Ascending aorta (tissue), 2 donors: ENCODE measurements at places on chromosomes 12 and 14. TPM values are rescaled to one million over a fixed set of nuclear protein-coding genes. Genes with fewer than 3 reads are reported as not detected.
A peak's percentile ranks its signal among the peaks of the same experiment; 100 is the strongest.

DTX1 gene
- total RNA-seq: 4.5 TPM

PIP4K2C gene
- 153 TPM for total RNA-seq

RNF212B gene
- total RNA-seq: not detected

C14orf180 gene
- 0.21 TPM for total RNA-seq

CLEC1B gene
- not detected for total RNA-seq

DIO3 gene
- total RNA-seq: not detected

KRT79 gene
- not detected for total RNA-seq

SLC10A1 gene
- not detected for total RNA-seq

- no peaks in the 10 kb centered on the region for H3K27me3 ChIP-seq
- H3K27ac ChIP-seq: no peak overlapping the region
- DNase-seq: no peak
- H3K4me1 ChIP-seq: no peaks in the 10 kb centered on the region
- no peaks in the 10 kb centered on the region for H3K36me3 ChIP-seq
These were observed 10.1 kb downstream of the FOXG1 start for GRCh38 chr14:28776482-28777266.

DNA sequence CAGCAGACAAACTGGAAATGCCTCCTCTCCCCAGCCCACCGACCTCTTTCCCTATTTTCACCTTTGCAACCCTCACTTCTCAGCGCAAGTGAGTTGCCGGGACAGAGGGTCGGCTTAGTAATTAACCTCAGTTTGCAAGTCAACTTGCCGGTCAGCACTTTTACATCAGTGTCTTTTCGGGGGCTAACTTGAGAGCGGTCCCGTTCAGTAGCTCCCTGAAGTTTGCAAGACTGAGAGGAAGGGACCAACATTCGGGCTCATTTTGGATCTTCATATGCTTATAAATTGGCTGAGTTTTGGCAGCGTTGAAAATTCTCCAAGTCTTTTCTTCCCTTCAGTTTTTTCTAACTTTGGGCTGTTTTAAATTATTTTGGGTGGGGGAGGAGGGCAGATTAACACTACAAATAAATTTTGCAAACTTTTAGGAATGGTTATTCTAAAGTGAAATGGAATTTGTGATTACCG is 846 bp downstream of the BRMS1L start:
- H3K27me3 ChIP-seq: no peaks in the 10 kb centered on the region
- DNase-seq: no peak
- peak overlapping the region; percentile 90 for H3K4me3 ChIP-seq
- H3K27ac ChIP-seq: peak overlapping the region; percentile 98
- peaks cover 8% of the 10 kb centered on the region for H3K36me3 ChIP-seq

- no peak overlapping the region for H3K27ac ChIP-seq
- H3K4me3 ChIP-seq: no peak overlapping the region
- no peak for DNase-seq
- no peaks in the 10 kb centered on the region for H3K27me3 ChIP-seq
- H3K4me1 ChIP-seq: peaks cover 2% of the 10 kb centered on the region
- no peaks in the 10 kb centered on the region for H3K36me3 ChIP-seq
These were observed 86.8 kb upstream of the ARHGAP5 start for GRCh38 chr14:31990183-31990857.

DNA sequence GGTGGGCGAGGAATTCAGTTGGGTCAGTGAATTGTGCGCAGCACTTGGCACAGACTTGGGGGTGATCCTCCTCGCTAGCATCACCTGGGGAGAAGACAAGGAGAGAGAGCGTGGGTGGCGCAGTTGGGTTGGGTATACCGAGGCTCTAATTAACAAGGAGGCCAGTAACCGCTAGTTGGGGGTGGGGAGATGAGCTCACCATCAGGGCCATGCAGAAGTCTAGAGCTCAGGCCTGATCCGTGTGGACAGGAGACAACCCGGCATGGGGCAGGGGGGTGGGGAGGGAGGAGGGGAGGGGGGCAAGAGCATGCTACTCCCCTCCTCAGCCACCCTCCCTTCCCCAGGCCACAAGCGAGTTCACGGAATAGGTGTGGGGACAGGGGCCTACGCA is 580 bp downstream of the SALL2 start:
- H3K27ac ChIP-seq: peak overlapping the region; percentile 67
- DNase-seq: no peak
- peaks cover 4% of the 10 kb centered on the region for H3K4me1 ChIP-seq
- H3K4me3 ChIP-seq: peak overlapping the region; percentile 59

DNA sequence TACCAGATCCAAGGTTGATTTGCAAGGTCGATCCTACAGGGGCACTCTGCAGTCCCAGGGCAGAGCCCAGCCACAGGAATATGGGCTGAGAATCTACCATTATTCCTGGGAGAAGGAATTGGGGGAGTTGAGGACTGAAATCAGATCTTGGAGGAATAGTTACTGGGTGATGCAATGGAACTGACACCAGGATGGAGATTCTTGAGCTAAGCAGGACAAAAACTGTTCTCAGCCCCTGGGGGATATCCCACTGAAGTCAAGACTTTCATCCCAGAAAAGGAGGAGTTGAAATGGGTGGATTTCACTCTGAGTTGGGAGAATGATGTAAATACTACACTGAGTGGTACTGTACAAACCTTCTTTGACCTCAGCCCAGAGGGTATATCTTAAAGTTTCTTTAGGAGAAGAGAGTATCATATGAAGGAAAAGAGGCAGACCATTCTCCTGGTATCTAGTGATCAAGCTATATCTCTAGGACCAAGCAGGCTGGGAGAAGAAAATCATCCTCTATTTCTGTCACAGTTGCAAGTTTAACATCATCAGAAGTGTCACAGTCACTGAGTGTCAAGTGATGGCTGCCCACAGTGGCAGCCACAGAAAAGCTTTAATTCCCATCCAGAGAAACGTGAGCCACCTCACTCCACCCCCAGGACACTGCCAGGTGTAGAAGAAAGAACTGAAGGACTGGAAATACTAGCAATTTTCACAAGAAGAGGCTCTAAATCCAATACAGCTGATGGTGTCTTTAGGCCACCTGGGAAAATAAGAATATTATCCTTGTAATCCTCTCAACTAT is 181.9 kb downstream of the NUAK1 start:
- H3K27ac ChIP-seq: no peak overlapping the region
- H3K4me1 ChIP-seq: no peaks in the 10 kb centered on the region
- no peaks in the 10 kb centered on the region for H3K27me3 ChIP-seq
- H3K36me3 ChIP-seq: no peaks in the 10 kb centered on the region
- no peak overlapping the region for H3K4me3 ChIP-seq

GRCh38 chr12:106750524-106750923 is 24.0 kb upstream of the RIC8B start:
- no peak overlapping the region for H3K27ac ChIP-seq
- no peaks in the 10 kb centered on the region for H3K36me3 ChIP-seq
- no peaks in the 10 kb centered on the region for H3K27me3 ChIP-seq
- H3K4me1 ChIP-seq: no peaks in the 10 kb centered on the region

GRCh38 chr12:54432815-54433164 is 13.7 kb upstream of the ITGA5 start:
- H3K4me3 ChIP-seq: no peak overlapping the region
- no peak for DNase-seq
- H3K27ac ChIP-seq: peak overlapping the region; percentile 72
- no peaks in the 10 kb centered on the region for H3K36me3 ChIP-seq
- peaks cover 18% of the 10 kb centered on the region for H3K4me1 ChIP-seq

GRCh38 chr12:13242936-13243335 is 46.4 kb downstream of the EMP1 start:
- DNase-seq: no peak
- no peak overlapping the region for H3K4me3 ChIP-seq
- no peak overlapping the region for H3K27ac ChIP-seq
- H3K4me1 ChIP-seq: no peaks in the 10 kb centered on the region
- no peaks in the 10 kb centered on the region for H3K36me3 ChIP-seq

- peak overlapping the region; percentile 74 for H3K27ac ChIP-seq
- H3K36me3 ChIP-seq: no peaks in the 10 kb centered on the region
- peak overlapping the region; percentile 98 for H3K4me3 ChIP-seq
These were observed 573 bp upstream of the SUSD6 start for GRCh38 chr14:69610874-69611171.

DNA sequence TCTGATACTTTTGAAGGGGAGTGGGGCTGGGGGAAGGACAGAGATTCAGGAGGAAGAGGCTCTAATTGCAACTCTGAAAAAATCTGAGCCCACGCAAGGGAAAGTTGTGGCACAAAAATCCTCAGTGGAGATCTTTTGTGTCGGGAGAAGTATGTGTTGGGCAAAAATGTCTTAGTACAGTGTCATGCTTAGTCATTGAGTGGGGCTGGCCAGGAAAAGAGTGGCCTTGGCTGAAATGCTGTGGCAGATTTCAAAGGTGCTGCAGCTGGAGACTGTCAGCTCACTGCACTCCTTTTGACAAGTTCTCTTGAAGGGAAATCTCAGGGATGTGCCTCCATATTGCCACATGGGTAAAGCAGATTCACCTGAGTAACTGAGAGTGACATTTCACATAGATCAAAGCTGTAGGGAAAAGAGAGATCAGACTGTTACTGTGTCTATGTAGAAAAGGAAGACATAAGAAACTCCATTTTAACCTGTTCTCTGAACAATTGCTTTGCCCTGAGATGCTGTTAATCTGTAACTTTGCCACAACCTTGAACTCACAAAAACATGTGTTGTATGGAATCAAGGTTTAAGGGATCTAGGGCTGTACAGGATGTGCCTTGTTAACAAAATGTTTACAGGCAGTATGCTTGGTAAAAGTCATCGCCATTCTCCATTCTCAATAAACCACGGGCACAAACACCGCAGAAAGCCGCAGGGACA is 36.0 kb upstream of the GLIPR1 start:
- no peak overlapping the region for H3K4me3 ChIP-seq
- H3K36me3 ChIP-seq: no peaks in the 10 kb centered on the region
- H3K27ac ChIP-seq: no peak overlapping the region
- no peaks in the 10 kb centered on the region for H3K27me3 ChIP-seq

DNA sequence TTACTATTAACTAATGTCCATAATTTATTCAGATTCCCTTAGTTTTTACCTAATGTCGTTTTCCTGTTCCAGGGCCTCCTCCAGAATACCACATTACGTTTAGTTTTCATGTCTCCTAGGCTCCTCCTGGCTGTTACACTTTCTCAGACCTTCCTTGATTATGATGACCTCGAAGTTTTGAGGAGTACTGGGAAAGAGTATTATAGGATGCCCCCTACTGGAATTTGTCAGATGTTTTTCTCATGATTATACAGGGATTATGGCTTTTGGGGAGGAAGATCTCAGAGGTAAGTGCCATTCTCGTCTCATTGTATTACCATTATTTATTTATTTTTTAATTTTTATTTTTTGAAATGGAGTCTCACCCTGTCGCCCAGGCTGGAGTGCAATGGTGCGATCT is 17.7 kb upstream of the C1S start:
- no peak for DNase-seq
- no peaks in the 10 kb centered on the region for H3K27me3 ChIP-seq
- H3K4me3 ChIP-seq: no peak overlapping the region
- H3K36me3 ChIP-seq: no peaks in the 10 kb centered on the region
- no peak overlapping the region for H3K27ac ChIP-seq
- H3K4me1 ChIP-seq: no peaks in the 10 kb centered on the region

DNA sequence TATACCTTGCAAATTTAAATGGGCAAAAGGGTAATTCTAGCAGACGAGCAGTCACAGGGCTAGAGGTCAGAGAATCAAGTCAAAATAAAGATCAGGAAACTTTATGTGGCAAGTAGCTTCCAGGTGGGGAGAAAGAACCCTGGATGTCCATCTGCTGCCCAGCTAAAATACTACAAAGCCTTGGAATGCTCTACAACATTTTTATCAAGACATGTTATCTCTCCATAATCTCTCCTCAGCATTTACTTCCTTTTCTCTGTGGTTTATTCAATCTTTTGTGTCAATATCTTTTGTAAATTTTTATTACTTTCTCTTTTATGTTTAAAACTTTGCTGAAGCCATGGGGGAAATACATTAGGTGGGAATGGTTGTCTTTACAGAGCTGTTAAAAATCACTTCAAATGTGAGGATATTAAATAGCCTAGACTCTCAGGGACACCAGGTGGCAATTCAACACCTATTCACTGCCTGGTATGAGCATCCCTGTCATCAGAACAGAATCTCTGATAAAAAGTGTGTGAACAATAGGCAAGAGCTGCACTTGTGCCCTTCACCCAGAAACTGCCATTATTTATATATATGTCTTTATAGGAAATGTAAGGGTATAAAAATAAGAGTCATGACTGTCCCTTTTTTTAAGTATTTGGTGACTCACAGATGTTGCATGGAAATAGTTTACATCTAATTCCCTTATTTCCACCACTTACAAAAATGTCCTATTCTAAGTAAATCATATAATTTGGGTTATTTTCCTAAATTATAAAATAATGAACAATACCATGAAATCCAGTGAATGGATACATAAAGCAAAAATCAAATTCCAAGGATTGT is 152.9 kb downstream of the EPS8 start:
- H3K27ac ChIP-seq: no peak overlapping the region
- H3K4me3 ChIP-seq: no peak overlapping the region
- H3K4me1 ChIP-seq: peaks cover 5% of the 10 kb centered on the region
- no peak for DNase-seq

- H3K4me3 ChIP-seq: no peak overlapping the region
- no peaks in the 10 kb centered on the region for H3K4me1 ChIP-seq
- H3K27me3 ChIP-seq: no peaks in the 10 kb centered on the region
These were observed 127.2 kb upstream of the LHX5 start for GRCh38 chr12:113598815-113599406.

DNA sequence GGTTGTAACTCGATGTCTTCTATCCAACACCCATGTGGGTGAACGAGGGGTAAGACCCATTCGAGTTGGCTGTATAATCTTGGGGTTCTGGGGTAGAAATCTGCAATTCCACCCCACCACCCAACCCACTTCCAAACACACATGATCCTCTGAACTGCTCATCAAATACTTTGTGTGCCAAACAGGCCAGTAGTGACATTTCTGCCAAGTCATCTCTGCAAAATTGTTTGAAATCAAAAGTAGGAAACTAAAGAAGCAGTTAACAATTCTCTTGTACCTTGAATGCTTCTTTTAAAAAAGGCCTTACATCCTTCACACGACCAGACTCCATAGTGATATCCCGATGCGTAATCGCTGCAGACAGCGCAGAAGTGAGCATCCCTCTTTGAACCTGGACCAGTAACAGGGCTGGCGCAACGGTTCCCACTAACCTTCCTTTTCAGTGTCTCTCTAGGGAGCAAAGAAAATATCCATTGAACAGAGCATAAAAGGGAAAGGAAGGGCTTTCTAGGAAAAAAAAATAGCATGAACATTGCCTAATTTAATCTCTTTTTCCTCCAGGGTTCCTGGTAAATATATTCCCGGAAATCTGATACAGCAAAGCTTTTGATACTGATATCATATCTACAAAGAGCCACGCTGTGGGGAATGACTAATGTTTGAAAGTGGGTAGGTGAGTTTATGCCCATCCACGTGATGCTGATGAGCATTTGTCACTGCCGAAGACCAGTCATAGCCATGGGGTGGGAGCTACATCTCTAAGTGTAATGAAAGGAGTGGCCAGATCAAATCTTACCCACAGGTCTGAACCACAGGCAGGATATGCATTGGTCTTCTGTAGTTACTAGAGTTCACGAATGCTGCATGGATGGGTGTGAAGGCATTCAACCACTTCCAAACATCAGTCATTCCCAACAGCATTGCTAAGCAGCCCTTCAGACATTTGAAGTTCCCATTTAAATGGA is 14.2 kb downstream of the ESR2 start:
- H3K4me3 ChIP-seq: no peak overlapping the region
- DNase-seq: no peak
- no peak overlapping the region for H3K27ac ChIP-seq
- no peaks in the 10 kb centered on the region for H3K36me3 ChIP-seq
